ENCODE measurements at places on chromosomes 6 and 20. TPM values are rescaled to one million over a fixed set of nuclear protein-coding genes. Genes with fewer than 3 reads are reported as not detected.

Gene UNC5CL
- total RNA-seq = 1.9 TPM

Gene RNF114
- 66.6 TPM for total RNA-seq

Gene LRRC73
- 0.19 TPM for total RNA-seq

Gene FARS2
- 18.4 TPM for total RNA-seq

Gene LY86
- total RNA-seq = 1.5 TPM

All from activated CD4-positive, alpha-beta T cell treated with anti-CD3 and anti-CD28 coated beads for 36 hours (primary cell).